ENCODE measurements at places on chromosomes 1 and 21.

DNA sequence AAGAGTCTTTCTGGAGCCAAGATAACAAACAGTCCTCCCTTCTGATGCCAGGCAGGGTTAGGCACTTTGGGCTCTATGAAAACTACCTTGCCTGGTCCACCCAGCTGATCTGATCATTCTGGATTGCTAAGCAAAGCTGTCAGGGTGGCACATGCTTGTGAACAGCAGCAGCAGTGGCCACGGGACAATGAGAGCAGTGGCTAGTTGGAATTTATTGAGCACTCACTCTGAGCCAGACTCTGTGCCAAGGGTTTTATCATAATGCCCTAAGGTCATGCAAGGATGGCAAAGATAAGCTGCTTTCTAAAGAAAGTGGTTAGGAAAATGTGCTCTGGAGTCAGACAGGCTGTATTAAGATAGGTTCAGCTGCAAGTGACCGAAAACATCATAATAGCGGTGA is 390.4 kb upstream of the VAMP3 start:
- no peak for DNase-seq
- no peaks in the 10 kb centered on the region for H3K36me3 ChIP-seq
- H3K27ac ChIP-seq, result no peak overlapping the region
- no peak overlapping the region for H3K4me3 ChIP-seq
- H3K27me3 ChIP-seq, result peaks cover 4% of the 10 kb centered on the region

DNA sequence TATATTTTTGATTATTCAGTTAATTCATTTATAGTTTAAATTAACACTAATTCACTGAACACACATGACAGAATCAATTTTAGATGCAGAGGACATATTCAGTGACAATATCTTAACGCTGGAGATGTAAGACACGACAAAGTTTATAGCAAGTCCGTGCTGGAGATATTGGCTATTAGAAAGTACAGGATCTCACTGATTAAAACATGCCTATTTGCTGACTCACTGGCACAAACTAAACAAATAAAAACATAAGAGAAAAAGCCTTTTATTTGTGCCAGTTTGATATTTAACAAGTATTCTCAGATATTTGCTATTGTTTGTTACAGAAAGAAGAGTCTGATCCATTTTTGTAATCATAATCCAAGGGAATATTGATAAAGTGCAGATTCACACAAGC is 1122.9 kb upstream of the B3GALT2 start:
- no peaks in the 10 kb centered on the region for H3K36me3 ChIP-seq
- no peak overlapping the region for H3K27ac ChIP-seq
- H3K27me3 ChIP-seq, result peaks cover 3% of the 10 kb centered on the region
- DNase-seq, result no peak
- no peak overlapping the region for H3K4me3 ChIP-seq

DNA sequence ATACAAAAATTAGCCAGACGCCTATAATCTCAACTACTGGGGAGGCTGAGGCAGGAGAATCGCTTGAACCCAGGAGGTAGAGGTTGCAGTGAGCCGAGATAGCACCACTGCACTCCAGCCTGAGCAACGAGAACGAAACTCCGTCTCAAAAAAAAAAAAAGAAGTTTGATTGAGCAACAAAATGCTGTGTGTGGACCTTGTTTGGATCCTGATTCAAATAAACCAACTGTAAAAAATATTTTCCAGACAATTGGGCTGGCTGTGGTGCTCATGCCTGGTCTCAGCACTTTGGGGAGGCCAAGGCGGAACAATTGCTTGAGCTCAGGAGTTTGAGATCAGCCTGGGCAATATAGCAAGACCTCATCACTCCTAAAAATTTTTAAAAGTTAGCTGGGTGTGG is 16.8 kb downstream of the PTAFR start:
- no peak for DNase-seq
- peaks cover 28% of the 10 kb centered on the region for H3K27me3 ChIP-seq
- H3K36me3 ChIP-seq, result no peaks in the 10 kb centered on the region
- no peaks in the 10 kb centered on the region for H3K4me1 ChIP-seq

GRCh38 chr1:56819387-56819899 is at the start of gene FYB2:
TSS of gene FYB2 (minus strand) at chr1:56819404. CDS start at chr1:56819290, 114 bp downstream.
- H3K36me3 ChIP-seq, result no peaks in the 10 kb centered on the region
- DNase-seq, result no peak
- H3K4me1 ChIP-seq, result no peaks in the 10 kb centered on the region
- no peak within 1 kb of the TSS for H3K4me3 ChIP-seq
- peaks cover 32% of the 10 kb centered on the region for H3K27me3 ChIP-seq

- H3K4me3 ChIP-seq, result no peak overlapping the region
- H3K27ac ChIP-seq, result no peak overlapping the region
- no peak for DNase-seq
- no peaks in the 10 kb centered on the region for H3K27me3 ChIP-seq
These were observed 3.2 kb upstream of the TNFSF4 start for GRCh38 chr1:173210283-173210682.

DNA sequence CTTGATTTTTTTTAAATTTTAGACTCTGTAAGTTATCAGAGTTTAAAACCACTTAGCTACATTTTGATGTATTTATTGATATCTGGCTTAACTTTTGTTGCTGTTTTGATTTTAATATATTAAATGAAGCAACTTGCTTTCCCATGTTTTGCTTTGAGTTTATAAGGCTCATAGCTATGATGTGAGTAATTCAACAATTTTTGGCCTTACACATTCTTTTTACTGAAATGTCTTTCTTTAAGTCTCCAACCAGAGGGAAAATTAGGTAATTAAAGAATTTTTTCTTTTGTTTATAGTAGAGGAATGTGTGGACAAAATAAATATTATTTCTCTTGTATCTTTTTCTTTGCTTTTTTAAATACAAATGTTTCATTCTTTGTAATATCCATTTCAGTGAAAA is 258.3 kb upstream of the ADAMTS5 start:
- no peaks in the 10 kb centered on the region for H3K4me1 ChIP-seq
- H3K4me3 ChIP-seq, result no peak overlapping the region
- H3K27me3 ChIP-seq, result no peaks in the 10 kb centered on the region
- DNase-seq, result no peak

- H3K36me3 ChIP-seq, result no peaks in the 10 kb centered on the region
- peaks cover 2% of the 10 kb centered on the region for H3K4me1 ChIP-seq
- DNase-seq, result no peak
- H3K4me3 ChIP-seq, result no peak overlapping the region
These were observed 47.6 kb upstream of the ABCG1 start for GRCh38 chr21:42171091-42172053.

DNA sequence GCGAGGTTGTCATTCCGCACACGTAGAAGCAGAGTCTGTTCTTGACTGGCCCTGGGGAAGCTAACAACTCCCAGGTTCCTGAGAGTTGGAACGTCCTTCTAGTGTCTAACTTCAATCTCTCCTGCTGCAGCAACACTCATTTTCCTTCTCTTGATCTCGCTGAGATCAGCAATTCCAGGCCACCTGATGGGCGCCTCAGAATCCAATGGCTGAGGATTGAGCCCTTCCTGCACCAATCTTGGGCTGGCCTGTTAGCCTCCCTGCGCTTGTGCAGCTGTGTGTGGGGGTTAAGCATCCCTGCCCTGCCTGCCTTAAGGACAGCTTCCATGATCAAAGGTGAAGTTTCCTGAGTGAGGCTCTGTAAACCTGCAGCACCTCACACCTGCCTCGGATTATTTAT is 87.9 kb downstream of the SYT2 start:
- H3K4me3 ChIP-seq, result no peak overlapping the region
- H3K36me3 ChIP-seq, result no peaks in the 10 kb centered on the region
- peaks cover 2% of the 10 kb centered on the region for H3K4me1 ChIP-seq
- peaks cover 17% of the 10 kb centered on the region for H3K27me3 ChIP-seq
- DNase-seq, result no peak
- no peak overlapping the region for H3K27ac ChIP-seq

DNA sequence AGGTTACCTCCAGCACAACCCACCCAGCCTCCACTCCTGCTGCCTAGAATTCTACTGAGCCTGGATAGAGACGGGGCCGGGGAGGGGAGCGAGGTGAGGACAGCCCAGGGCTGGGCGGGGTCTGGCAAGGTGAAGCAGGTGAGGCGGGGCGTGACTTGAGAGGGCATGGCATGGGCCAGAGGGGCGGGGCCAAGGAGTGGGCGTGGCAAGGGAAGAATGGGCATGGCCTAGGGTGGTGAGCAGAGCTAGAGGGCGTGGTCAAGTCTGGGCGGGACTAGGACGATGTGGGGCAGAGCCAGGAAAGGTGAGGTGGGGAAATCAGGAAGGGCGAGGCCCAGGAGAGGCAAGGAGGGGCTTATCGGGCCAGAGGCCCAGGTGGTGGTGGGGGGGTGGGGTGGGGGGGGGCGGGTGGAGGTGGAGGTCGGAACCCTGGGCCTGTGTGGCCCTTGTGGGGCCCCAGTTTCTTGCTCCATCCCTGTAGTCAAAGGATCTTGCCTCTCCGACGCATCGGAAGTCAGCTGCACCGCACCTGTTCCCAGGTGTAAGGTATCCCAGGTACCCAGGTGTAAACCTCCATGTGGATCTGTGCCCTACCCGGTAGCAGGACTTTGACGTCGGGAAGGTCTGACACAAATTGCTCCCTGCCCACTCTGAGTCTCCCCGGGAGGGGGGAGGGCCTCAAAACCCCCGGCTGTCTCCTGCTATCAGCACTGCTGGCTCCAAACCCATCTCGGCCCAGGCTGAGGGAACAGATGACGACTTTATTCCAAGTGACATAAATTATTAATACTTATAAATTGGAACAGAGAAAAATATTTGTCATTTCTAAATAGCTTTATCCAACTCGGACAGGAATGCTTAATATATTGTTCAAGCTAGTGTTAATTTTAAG is 32.9 kb upstream of the UTS2 start:
- peaks cover 32% of the 10 kb centered on the region for H3K27me3 ChIP-seq
- DNase-seq, result peak; percentile 40
- no peak overlapping the region for H3K27ac ChIP-seq
- peaks cover 1% of the 10 kb centered on the region for H3K4me1 ChIP-seq
- H3K4me3 ChIP-seq, result no peak overlapping the region

- H3K4me1 ChIP-seq, result peaks cover 4% of the 10 kb centered on the region
- no peak overlapping the region for H3K4me3 ChIP-seq
- no peak overlapping the region for H3K27ac ChIP-seq
- DNase-seq, result no peak
- H3K36me3 ChIP-seq, result no peaks in the 10 kb centered on the region
These were observed 234.7 kb downstream of the TTLL7 start for GRCh38 chr1:83764209-83764608.

- H3K4me3 ChIP-seq, result no peak overlapping the region
- DNase-seq, result no peak
- H3K27ac ChIP-seq, result no peak overlapping the region
- no peaks in the 10 kb centered on the region for H3K36me3 ChIP-seq
These were observed 29.6 kb downstream of the HUNK start for GRCh38 chr21:31902438-31902837.

GRCh38 chr21:22758478-22758877 is 1760.3 kb downstream of the NCAM2 start:
- H3K4me1 ChIP-seq, result peaks cover 2% of the 10 kb centered on the region
- no peaks in the 10 kb centered on the region for H3K36me3 ChIP-seq
- H3K4me3 ChIP-seq, result no peak overlapping the region

GRCh38 chr1:114330451-114330983 is 176.8 kb upstream of the SYT6 start:
- no peak overlapping the region for H3K27ac ChIP-seq
- H3K36me3 ChIP-seq, result no peaks in the 10 kb centered on the region
- H3K4me3 ChIP-seq, result no peak overlapping the region
- DNase-seq, result no peak

- no peaks in the 10 kb centered on the region for H3K4me1 ChIP-seq
- H3K27ac ChIP-seq, result no peak overlapping the region
- DNase-seq, result no peak
- H3K27me3 ChIP-seq, result peaks cover 9% of the 10 kb centered on the region
These were observed 15.0 kb upstream of the RGS4 start for GRCh38 chr1:163054181-163054591.

DNA sequence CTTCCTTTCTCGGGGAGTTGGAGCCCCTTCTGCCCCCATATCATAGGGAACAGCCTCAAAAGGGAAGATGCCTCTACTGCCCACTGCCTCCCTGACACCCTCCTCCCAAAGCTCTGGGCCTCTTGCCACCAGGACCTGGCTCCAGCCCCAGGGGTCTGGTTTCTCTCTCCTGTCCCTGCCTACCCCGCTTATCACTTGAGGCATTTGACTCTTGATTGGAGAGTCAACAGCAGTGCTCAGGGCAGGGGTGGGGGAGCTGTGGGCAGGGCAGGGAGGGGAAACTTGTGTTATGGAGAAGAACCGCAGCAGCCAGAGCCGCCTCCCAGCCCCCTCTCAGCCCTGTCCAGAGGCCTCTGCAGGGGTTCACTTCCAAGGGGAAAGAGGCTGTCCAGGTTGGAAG is 573 bp downstream of the TRIM63 start:
- peaks cover 13% of the 10 kb centered on the region for H3K27me3 ChIP-seq
- no peaks in the 10 kb centered on the region for H3K36me3 ChIP-seq
- no peaks in the 10 kb centered on the region for H3K4me1 ChIP-seq
- DNase-seq, result no peak
- H3K4me3 ChIP-seq, result no peak overlapping the region

DNA sequence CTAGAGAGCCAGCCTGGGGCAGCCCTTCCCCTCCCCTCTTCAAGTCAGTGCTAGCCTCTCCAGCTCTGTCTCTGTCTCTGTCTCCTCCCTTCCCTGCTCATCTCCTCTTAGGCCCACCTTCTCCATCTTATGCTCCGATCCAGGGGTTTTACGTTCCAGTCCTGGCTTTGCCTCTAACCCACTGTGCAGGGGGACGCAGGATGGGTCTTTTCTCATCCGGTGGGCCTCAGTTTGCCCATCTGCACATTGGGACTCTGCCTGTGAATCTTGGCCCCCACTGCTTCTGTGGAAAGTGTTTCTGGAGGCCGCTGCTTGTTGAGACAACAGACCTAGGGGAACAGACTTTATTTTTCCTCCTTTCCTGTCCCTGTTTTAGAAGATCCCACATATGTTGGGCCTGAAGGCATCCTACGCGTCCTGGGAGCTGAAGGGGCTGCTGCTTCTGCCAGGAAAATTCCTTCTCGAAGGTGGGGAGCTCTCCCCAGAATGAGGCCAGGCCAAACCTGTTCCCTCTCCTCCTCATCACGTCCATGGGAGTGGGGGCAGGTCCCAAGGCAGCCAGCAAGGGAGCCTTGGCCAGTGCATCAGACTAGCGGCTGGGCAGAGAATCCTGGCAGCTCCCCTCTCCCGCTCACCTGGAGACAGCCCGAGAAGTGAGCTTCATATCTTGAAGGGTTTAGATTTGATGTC is 99.5 kb upstream of the CSF3R start:
- no peak for DNase-seq
- H3K4me3 ChIP-seq, result no peak overlapping the region
- no peak overlapping the region for H3K27ac ChIP-seq
- no peaks in the 10 kb centered on the region for H3K36me3 ChIP-seq
- H3K27me3 ChIP-seq, result peaks cover 24% of the 10 kb centered on the region

DNA sequence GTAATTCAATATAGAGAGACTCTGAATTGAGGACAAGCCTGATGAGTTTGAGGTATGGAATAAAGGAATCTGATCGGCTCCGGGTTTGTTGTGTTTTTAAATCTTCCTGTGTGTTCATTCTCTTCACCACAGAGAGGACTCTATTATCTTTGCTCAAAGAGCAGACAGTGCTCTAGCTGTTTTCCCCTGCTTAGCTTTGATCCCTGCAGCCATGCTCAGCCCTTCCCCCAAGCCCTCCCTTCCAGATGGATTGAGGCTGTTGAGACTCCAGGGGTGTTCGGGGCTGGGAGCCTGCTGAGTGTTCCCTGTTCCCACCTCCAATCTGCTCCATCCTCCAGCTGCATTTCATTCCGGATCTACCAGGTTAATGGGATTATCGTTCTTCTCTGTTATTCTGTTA is 74.2 kb upstream of the CXADR start:
- H3K4me1 ChIP-seq, result no peaks in the 10 kb centered on the region
- peaks cover 14% of the 10 kb centered on the region for H3K27me3 ChIP-seq
- no peak overlapping the region for H3K27ac ChIP-seq
- no peak overlapping the region for H3K4me3 ChIP-seq
- no peak for DNase-seq
- no peaks in the 10 kb centered on the region for H3K36me3 ChIP-seq

GRCh38 chr1:29713857-29714256 is 477.5 kb downstream of the PTPRU start:
- DNase-seq, result no peak
- H3K4me3 ChIP-seq, result no peak overlapping the region
- peaks cover 16% of the 10 kb centered on the region for H3K27me3 ChIP-seq
- peaks cover 1% of the 10 kb centered on the region for H3K36me3 ChIP-seq
